ENCODE measurements at places on chromosomes 2 and 18. TPM values are rescaled to one million over a fixed set of nuclear protein-coding genes. Genes with fewer than 3 reads are reported as not detected.
A peak's percentile ranks its signal among the peaks of the same experiment; 100 is the strongest.

GRCh38 chr2:20698916-20699613 is 32.1 kb downstream of the GDF7 start:
- DNase-seq: no peak

GRCh38 chr2:161039071-161039470 is 121.2 kb upstream of the TANK start:
- no peak for DNase-seq

GRCh38 chr2:27723372-27724144 is 48.0 kb upstream of the MRPL33 start:
- DNase-seq: peak; percentile 67

DNA sequence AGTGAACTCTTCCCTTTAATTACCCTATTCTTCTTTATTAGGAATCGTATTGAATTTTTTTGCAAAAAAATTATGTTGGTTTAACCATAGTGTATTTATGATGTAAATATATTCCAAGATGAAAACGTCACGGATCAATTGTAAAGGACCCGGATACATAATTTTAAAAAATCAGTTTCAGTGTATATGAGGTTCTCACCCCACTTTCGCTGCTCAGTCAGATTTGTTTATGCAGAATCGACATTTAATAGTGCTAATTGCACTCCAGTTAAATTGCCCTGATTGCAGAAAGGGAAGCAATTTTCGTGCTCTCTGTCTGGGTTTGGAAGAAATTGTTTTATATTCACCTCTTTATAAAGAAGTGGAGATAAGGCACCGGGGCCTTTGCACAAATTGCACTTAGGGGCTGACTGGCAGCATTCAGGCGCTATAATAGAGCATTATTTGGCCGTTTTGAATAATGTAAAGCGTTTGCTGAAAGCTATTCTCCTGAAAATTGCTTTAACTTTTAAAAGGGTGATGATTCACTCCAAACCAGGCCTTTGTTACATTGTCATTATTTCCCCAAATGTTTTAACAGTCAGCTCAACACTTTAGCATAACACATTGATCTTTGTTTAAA is 3.0 kb upstream of the SP9 start:
- DNase-seq: no peak

DNA sequence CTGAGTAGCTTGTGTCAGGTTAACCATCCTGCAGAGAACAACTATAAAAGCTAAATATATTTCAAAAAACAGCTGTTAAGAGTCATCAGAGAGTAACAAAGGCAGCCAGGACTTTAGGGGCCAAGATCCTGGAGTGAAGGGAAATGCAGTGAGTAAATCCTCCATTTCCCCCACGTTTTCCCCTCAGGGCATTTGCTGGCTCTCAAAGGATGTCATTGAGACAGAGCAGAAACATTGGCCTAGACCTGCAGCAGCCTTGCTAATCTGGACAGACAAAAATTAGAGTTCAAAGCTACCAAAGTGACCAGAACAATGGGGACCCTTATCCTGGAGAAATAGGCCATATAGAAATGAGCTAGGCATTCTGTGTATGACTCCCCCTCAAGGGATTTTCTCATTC is 21.1 kb upstream of the KLHL29 start:
- no peak for DNase-seq

DNA sequence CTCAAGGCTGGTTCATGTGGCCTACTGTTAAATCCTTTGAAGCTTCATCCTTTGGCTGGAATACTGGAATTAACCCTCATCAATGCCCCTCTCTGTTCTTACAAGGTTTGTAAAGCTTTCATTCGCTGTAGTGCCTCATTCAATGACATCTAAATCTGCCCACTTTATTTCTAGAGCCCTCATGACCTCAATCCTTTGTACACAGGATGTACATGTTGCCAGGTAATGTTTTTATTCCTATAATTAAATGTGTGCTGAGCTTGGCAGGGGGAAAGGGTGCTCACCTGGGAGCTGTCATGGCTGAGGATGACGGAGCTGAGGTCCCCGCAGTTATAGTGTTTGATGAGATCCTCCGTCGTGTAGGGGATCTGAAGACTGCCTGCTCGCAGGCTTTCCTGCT is 39.3 kb downstream of the TRABD2A start:
- no peak for DNase-seq

GRCh38 chr18:25459814-25460213 is 107.8 kb upstream of the ZNF521 start:
- no peak for DNase-seq

DNA sequence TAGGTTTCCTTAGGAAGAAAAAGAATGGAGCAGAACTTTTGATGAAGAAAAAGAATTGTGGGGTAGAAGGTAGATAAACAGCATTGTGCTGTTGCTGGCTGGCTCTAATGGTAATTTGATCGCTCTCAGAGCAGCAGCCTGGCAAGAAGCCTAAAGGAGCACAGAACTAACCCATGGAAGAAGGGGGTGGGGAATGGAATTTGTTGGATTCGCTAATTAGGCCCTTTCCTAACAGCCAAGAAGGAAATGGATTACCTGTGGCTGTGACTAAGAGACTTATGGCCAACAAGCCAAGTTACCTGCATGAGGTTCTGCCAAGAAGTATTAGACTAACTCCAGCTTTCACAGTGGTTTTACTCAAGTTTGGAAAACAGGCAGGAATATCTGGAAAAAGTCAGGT is 210.6 kb downstream of the IKZF2 start:
- DNase-seq: no peak

DCC gene
- total RNA-seq: 1.3 TPM

CYBRD1 gene
- total RNA-seq: 103 TPM
